ENCODE measurements at places on chromosomes 12 and 14.

DNA sequence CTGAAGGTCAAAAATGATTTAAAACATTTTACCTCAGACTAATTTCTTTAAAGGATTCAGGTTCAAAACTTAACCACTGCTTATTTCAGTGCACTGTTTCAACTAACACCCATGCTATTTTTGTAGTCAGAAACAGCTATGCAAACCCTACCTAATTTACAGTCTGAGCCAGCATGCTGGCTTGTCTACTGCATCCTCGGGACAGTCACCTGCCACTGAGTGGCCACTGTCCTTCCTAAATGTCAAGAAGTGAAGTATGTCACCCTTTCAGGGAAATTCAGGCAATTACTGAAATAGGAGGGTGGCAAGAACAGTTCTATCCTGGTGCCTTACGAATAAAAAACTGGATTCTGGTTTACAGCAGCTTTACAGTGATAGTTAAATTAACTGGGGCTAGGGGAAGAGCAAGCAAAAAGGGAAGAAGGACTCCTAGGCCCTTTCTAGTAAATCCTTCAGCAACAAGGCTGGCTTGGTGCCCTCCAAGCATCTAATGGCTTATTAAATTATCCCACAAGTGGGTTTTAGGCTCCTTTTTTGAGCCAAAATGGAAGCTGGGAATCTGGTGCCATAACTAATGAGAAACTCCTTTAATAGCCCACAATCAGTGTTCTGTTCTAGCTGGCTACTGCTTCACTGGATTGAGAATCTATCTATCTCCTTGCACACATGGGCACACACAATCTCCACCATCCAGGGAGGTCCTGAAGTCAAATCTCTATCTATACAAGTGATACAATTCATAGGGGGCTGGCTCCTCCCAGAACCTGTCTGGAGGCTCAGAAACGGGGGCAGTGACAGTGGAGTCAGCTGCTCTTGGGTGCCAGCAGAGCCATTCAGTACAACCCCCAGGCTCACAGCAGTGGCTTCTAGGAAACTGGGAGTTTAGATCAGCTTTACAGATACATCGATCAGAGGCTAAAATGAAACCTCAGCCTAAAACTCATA lies 43.4 kb downstream of the SH2B3 start:
- no peak for DNase-seq

DNA sequence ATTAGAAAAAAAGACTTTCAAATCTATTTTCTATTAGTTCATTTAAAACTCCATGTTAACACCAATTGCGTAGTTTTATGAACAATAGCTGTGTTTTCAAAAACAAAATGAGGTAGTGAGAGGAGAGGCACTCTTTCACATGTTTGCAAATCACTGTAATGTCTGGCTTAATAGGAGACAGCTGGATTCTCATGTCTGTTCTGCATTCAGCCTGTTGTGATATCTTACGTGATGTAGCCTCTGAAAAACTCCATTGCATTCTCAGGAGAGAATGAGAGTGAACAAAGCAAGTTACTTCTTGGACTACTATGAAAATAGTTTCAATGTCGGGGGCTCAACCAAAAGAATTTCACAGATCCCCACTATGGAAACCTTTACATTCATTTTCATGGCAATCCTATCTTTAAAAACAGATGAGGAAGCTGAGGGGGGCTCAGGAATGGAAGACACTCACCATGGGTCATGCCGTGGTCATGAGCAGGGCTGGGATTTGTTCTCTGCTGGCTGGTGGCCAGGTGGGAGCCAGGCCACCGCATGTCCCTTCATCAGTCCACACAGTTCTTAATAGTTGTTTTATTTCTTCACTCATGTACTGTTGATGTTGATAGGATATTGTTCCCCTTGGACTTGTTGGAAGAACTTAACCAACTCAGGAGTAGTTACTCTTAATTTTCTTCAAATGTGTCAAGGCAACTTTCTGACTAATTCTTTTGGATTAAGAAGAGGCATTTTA lies 346.2 kb upstream of the FAR2 start:
- DNase-seq: no peak

GRCh38 chr14:74974364-74975058 lies 19.1 kb upstream of the PGF start:
- DNase-seq: no peak

GRCh38 chr12:108531929-108532848 lies 17.1 kb downstream of the FICD start:
- DNase-seq: no peak

DNA sequence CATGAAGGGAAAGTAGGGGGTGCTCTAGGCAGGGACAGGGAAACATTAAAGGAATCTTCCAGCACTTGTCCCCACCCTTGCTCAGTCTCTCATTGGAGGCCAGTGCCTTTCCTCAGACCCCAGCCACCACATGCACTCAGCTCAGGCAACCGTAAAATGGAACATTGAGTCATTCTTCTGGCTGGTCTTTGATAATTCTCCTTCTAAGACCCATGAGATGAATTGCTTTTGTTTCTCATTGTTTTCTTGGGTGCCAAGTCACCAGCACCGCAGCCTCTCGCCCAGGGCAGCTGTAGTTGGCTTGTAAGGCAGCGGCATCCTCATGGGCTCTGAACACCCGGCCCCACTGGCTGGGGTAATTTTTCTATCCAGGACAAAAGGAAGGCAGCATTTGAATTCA lies 108.2 kb downstream of the PHETA1 start:
- no peak for DNase-seq

- no peak for DNase-seq
These were observed 271.1 kb downstream of the CCER1 start for GRCh38 chr12:90683871-90684270.

DNA sequence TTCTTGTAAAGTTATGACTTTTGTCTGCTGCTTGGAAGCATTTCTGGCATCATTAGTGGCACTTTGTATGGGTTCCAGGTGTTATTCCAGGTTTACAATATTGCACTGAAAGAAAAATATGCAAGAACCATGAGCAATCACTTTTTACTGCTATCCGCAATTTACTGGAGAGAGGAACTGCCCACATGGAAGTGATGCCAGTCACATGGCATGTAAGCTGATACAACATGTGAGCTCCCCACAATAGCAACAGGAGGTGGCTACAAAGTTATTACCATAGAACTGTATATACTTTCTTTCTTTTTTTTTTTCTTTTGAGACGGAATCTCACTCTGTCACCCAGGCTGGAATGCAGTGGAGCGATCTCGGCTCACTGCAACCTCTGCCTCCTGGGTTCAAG lies 1012.1 kb downstream of the BCL11B start:
- DNase-seq: no peak

DNA sequence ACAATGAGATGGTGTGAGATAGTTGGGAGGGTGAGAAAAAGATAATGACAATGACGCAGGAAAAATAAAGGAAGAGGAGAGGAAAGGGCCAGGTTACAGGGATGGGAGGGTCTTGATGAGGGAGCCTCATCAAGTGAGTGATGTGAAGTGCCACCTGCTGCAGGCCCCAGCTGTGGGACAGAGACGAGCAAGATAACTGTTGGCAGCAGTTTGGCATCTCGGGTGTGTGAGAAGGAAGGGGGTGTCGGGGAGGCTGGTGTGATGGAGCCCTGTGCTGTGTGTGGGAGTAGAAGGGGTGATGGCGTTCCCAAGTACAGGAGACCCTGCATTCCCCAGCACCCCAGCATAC lies 11.4 kb upstream of the TAC3 start:
- no peak for DNase-seq

GRCh38 chr14:102620413-102620812 lies 28.0 kb downstream of the RCOR1 start:
- no peak for DNase-seq

DNA sequence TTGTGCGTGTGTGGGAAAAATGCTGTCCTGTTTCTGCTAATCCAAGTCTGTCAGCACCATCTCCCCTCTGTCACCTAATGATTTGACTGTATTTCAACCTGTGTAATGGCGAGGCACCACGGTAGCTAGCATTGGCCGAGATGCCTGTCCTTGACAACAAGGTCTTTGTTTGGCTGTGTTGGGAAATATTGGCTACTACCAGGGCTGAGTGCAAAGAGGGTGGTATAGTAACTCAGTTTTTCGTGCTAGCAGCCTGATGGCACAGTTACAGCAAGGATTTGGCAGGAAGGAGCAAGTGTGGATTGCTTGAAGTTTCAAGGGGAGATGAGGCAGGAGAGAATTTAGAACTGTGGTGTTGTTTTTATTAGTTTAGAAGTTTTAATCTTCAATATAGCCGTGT lies 440.3 kb upstream of the RGS6 start:
- no peak for DNase-seq

GRCh38 chr14:87000081-87000480 lies 992.9 kb downstream of the GALC start:
- DNase-seq: no peak

- no peak for DNase-seq
These were observed 668 bp downstream of the APPL2 start for GRCh38 chr12:105235281-105235731.

DNA sequence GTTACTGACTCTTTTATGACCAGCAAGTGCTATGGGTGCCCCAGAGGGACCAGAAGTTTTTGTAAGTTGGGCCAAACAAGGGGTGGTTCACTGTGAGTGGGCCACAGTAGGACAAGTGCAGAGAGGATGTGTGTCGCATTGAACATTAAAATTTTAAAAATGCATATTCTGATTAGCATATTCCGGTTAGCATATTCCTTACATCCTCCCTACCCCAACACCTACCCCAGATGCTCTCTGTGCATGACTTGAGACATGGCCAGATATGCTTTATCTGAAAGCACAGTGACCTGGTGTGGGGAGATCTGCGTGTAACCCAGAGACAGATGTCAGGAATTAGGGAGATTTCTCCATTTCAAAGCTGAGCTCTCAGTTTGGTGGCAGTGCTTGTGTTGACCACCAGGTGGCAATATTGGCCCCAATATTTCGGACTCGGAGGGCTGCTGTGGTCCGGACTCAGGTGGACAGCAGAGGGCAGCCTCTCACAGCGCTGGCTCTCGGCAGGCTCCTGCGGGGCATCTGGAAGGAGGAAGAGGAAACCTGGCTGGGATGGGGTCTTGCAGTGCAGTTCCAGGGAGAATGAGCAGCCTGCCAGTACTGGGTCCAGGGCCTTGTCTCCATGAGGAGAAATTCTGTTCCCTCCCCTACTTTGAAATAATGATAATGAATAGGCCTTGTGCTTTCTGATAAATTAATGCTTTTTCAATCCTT lies 1.6 kb upstream of the CEBPE start:
- peak; percentile 81 for DNase-seq

GRCh38 chr12:127925971-127926370 lies 341.0 kb upstream of the TMEM132C start:
- DNase-seq: no peak

DNA sequence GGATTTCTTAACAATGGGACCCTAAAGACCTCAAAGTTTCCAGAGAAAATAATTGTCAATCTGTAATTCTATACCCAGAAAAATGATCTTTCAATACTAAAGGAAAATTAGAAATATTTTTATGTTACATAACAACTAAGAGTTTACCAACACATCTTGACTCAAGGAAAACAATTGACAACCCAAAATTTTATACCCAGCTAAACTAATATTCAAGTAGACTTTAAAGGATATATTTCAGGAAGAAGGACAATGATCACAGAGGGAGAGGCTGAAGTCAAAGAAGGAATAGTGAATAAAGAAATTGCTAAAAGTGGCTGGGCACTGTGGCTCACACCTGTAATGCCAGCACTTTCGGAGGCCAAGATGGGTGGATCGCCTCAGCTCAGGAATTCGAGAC lies 12.6 kb upstream of the PLD4 start:
- DNase-seq: no peak

GRCh38 chr12:52411815-52412214 lies 5.7 kb upstream of the KRT82 start:
- DNase-seq: no peak

DNA sequence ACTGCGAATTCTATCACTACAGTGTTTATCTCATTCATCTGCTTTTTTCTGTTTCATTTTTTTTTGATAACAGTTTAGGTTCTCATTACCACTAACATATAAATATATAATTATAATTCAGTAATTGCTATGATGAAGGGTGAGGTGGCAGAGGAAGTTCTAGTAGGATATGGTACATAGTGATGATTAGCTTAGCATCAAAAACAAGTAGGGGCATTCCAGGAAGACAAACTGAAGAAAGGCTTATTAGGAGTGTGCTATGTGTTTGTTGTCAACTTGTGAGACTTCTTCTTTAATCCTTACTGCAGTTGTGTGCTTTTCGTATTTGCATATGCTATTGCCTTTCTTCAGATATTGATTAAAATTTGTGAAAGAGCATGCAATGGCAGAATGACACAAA lies 20.6 kb downstream of the FUT8 start:
- DNase-seq: no peak

GRCh38 chr12:58513301-58513834 lies 406.9 kb downstream of the LRIG3 start:
- DNase-seq: no peak

DNA sequence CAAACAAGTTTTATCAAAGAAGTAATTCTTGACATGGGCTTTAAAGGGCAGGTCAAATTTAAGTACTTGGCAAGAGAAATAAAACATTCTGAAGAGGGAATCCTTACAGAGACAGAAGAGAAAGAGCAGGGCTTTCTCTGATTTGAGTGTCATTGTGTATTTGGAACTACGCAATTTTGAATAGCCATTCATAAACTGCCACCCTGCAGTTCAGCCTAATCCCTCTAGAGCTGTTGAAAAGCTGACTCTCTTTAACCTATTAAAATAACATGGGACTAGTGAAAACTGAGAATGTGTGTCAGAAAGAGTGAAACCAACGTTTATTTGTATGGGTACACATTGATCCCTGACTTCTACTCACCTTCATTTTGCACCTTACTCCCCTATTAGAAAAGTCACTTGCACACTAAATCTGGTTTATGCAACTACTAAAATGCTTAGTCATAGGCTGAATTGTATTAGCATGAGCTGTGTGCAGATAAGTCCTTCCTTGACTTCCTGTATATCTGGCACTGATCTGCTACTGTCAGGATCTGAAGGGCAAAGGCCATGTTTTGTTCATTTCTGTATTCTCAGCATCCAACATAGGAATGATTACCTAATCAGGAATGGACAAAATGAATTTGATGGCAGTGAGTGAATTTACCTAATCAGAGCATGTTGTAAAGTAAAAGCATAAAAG lies 458.9 kb downstream of the NOVA1 start:
- no peak for DNase-seq

DNA sequence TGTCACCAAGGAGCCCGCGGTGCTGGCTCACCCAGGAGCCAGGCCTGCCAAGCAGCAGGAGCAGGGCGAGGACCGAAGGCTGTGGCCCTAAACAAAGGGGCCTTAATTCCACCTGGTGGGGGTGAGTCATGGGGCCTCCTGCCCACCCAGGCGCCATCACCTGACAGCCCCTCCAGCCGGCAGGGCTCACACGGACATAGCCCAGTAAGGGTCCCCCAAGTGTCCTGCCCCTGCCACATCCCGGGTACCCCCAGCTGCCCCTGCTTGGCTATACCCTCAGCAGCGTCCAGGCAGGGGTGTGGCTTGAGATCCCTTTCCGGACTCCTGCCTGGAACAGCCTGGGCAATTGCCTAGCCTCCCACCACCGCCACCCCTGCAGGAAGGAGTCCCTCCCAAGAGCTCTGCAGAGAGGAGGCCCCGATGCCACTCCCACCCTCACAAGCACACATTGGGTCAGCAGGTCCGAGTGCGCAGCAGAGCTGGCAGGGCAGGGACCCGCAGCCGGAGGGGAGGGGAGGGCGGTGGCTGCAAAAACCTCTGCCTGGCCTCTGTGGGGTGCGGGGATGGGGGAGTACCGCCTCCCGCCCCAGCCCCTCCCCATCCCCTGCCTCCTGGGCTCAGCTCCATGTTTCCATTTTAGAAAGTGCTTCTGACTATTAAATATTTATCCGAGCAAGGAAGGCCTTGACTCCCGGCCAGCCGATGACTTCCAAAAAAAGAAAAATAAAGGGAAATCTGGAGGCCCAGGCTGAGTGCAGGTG lies 4.6 kb downstream of the AHNAK2 start:
- no peak for DNase-seq

- DNase-seq: no peak
These were observed 429.4 kb downstream of the ZFP36L1 start for GRCh38 chr14:68363466-68363842.

- DNase-seq: no peak
These were observed 90.4 kb upstream of the OTX2 start for GRCh38 chr14:56900726-56901125.

All from stimulated activated CD4-positive, alpha-beta T cell treated with anti-CD3 and anti-CD28 coated beads, TNF-alpha, amount 100 ng/mL, for 24 hours (primary cell).